ENCODE measurements at places on chromosomes 4 and X.

DNA sequence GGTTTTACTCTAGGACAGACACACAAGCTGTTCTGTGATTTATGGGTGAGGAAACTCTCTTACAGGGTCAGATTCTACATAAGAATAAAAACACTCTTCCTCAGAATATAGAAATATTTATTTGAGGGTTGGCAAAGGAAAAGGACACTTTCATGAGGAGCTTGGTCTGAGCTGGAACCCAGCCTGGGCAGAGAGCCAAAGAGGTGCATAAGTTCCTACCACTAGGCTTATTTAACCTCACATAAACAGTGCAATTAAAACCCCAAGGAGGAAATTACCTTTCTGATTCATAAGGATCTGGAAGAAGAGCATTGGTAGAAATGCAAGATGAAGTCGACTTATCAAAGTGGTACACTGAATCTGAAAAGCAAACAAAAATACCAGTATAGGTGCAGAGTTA, 32.9 kb downstream of the SETD7 start:
- no peak for DNase-seq

GRCh38 chr4:108370291-108371141, 201.8 kb upstream of the LEF1 start:
- no peak for DNase-seq

GRCh38 chr4:168877511-168878491, 132.3 kb downstream of the CBR4 start:
- no peak for DNase-seq

- peak; percentile 35 for DNase-seq
Observed at GRCh38 chr4:2497931-2498330, 29.0 kb downstream of the RNF4 start.

GRCh38 chrX:9378980-9379696, 85.7 kb upstream of the TBL1X start:
- no peak for DNase-seq

DNA sequence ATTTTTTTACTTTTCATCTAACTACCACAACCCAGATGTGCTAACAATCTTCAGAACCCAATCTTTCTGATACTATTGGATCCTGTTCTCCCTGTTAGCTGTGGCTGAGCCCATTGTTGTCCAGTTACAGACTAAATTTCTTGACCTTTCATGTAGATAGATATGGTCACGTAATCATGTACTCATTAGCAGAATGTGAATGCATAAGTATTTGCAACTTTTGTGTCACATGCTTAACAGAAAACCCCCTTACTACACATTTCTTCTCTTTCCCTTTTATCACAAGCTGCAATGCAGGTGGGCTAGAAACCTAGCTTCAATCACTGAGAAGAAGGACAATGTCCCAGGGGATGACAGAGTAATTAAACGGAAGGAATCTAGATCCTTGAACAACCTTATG, 13.1 kb upstream of the FAM13A start:
- no peak for DNase-seq

DNA sequence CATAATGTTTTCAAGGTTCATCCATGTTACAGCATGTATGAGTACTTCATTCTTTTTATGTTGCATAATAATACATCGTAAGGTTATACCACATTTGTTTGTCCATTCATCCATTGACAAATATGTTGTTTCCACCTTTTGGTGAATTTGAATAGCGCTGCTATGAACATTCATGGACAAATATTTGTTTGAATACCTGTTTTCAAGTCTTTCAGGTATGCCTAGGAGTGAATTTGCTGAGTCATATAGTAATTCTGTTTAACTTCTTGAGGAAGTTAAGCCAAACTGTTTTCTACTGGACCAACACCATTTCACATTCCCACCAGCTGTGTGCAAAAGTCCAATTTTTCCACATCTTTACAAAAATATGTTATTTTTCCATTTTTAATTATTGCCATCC, 31.5 kb downstream of the IRS4 start:
- no peak for DNase-seq

GRCh38 chr4:14827111-14827510, 175.2 kb upstream of the CPEB2 start:
- DNase-seq: no peak

- no peak for DNase-seq
Observed at GRCh38 chr4:105306820-105307219, 160.1 kb downstream of the TET2 start.
